Mammary epithelial cell (primary cell): ENCODE measurements at places on chromosomes 4 and X. TPM values are rescaled to one million over a fixed set of nuclear protein-coding genes. Genes with fewer than 3 reads are reported as not detected.

DNA sequence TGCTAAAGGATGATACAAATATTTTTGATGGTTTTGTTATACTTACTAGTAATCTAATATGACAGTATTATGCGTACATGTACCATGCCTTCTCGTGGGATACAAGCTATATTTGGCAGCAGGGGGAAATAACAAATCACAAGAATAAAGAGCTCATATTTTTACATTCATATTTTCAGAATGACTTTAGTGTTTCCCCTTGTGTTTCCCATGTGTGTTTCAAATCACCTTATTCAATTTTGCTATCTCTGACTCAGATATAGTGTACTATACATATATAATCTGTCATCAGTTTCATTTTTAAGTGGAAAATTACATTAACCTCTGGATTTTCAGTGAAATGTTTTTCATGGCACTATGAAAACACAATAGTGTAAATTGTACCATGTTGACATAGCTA is 146.8 kb downstream of the RPA4 start:
- no peak for DNase-seq

DNA sequence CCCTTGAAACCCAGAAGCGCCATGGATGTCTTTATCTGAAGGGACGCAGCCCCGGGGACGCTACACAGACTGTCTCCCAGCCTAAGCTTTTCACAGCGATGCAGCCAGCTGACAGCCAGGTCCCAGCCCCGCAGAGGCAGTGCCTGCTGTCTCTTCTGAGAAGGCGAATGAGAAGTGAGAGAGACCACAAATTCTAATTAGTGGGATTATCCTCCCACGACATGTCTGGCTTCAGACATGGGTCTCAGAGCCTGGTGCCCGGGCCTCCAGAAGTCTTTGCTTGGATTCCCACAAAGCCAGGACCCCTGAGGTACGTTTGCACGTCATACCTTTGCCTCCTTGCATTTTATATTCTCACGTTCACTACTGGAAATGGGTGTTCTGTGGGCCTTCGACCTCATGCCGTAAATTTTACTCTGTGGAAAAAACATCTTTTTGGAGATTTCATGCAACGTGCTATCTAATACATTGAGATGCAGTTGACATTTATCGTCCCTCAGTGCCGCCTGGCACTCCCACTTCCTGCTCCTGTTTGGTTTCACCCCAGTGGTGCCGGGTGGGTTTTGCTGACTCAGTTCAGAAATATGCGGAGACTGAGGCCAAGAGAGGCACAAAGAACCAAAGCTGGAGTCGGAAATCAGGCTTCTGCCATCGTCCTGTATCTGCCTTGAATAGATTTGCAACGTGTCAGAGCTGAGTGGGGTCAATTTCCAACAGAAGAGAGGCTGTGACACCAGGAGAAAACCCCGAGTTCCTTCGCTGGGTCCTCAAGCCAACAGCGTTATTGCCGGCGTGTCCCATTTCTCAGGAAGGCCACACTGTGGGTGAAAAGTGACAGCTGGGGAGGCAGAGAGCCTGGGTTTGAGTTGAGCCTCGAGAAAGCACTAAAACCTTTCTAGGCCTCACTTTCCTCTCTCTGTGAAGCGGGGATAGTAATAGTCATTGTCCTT is 114.4 kb downstream of the STK32B start:
- no peak for DNase-seq

GAGE12J gene
- total RNA-seq = not detected in 2 replicates

DNA sequence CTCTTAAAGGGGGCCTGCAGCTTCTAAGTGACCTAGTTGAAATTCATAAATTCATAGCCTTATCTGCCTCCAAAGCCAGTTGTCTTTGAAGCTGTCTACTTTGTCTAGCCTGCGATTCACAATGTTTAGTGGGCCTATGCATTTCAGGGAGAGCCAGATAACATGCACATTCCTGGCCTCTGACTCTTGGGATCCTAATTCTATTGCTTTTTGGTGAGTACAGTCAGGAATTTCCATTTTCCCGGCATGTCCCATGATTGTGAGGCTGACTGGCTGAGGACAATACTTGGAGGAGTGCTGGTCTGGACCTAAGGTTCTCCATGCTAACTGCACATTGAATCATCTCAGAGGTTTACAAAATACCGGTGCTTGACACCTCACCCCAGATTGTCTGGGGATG is 155.0 kb downstream of the MSL3 start:
- DNase-seq = no peak

DNA sequence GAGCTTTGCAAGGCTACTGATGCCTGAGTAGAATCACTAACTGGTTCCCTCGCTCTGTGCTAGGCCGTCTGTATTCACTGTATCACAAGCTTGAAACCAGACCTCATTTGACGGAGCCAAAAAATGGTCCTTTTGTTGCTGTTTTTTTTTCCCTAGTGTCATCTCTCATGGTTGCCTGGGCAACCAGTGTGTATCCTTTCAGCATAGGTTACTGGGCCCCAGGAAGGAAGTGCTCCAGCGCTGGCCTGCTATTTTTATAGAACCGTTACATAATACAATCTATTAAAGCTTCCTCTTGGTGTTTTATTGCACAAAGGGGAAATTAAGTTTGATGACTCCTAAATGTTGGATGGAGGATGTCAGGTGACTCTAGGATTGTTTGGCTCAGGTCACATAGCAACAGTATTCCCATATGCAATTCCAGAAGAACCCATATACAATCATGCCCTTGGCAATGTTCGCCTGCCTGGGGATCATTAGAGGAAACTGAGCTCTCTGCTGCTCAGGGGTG is 220.4 kb downstream of the SPRY1 start:
- DNase-seq = no peak

DNA sequence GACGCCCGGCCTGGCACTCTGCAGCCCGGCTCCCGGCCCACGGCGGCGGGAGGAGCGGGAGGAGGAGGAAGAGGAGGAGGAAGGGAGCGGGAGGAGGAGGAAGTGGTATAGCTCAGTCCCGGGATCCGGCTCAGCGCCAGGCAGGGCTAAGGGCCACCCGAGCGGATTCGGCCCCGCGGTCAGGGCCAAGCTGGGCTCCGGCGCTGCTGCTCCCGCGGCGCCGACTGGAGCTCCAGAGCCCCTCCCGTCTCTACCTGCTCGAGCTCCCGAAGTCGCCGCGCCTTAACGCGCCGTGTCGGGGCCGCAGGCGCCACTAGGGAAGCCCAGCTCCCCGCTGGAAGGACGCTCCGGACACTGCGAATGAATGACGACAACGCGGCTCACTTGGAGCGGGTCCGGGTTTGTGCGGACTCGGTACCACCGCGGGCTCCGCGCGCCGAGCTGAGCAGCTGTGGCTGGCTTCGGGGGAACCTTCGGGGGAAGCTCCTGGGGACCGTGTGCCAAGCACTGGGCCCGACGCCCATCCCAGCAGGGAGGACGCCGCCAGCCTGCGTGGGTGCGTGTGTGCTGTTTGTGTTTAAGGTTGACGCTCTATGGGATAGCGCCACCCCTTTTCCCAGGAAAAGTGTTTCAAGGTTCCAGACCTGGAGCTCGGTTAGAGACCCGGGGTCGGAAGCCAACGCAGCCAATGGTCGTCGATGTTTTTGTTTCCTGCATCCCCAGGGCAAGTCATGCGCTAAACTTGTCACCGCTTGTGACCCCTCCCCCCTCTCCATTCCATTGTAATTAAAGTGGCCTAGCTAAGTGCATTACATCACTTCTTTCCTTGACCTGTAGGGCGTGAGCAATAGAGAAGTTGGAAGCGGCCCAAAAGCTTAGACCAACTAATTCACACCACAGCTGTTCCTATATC is at the start of gene TBC1D9:
TSS of gene TBC1D9 (minus strand) at position 67 of the 913 bp plus-strand sequence. CDS start 340 bp downstream, outside the sequence.
- peak; percentile 87 for DNase-seq

SERTM2 gene
- not detected in 2 replicates for total RNA-seq

LRBA gene
- 63.3 and 79.9 TPM in 2 replicates for total RNA-seq

GRCh38 chr4:48603366-48604003 is 113.4 kb downstream of the ZAR1 start:
- DNase-seq = no peak

- DNase-seq = peak; percentile 56
These were observed 29.7 kb downstream of the SYNPO2 start for GRCh38 chr4:118918388-118918787.

GRCh38 chr4:147674496-147674895 is 9.5 kb downstream of the PRMT9 start:
- no peak for DNase-seq

- DNase-seq = no peak
These were observed 3.3 kb upstream of the FGA start for GRCh38 chr4:154593868-154594267.
